ENCODE measurements at places on chromosomes 12 and 14. TPM values are rescaled to one million over a fixed set of nuclear protein-coding genes. Genes with fewer than 3 reads are reported as not detected.

CCDC38 gene
- 0.14 TPM for total RNA-seq

DNA sequence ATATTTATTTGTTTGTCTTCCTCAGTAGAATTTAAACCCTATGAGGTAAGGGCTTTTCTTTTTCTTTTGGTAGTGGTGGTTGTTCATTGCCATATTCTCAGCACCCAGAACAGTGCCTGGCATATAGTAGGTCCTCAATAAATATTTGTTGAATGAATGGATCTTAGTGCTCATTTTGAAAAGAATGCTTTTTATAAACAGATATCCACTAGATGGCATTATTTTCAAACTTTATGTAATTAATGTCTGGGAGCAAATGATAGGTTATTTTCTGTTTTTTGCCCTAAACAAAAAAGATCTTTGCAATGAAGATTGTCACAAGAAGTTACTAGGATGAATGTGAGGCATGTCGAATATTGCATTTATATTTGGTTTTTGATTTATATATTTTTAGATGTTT, 64.1 kb downstream of the RAD51B start:
- DNase-seq, result no peak

- DNase-seq, result no peak
Observed at GRCh38 chr12:108040947-108041346, 88.1 kb upstream of the WSCD2 start.

DNA sequence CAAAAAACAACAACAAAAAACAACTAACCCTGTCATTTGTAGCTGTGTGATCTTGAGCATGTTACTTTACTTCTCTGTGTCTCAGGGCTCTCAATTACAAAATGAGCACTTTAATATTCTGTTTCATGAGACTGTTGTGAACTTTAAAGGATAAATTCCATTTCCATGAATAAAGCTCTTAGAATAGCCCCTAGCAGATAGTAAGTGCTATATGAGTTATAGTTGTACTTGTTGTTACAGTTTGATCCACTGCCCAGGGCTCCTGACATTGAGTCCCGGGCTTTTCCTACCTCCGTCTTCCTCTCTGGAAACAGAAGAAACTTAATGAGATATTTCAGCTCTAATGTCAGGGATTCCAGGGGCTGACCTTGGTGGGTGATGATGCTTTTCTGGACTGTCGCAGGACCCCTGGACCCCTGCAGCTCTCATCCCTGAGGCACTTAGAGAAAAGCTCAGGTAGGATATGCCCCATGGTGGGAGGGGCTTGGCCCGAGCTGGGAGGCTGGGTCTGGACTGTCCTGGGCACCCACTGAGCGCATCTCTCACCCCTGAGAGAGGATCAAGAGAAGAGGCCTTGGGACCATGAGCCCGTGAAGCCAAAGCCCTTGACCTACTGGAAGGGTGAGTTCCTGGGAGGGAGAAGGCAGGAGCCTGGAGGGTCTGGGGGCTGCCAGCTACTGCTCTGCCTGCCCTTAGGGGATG, 5.1 kb downstream of the P3H3 start:
- DNase-seq, result no peak

GRCh38 chr14:90675399-90675798, 140.8 kb downstream of the TTC7B start:
- DNase-seq, result peak; percentile 41

DNA sequence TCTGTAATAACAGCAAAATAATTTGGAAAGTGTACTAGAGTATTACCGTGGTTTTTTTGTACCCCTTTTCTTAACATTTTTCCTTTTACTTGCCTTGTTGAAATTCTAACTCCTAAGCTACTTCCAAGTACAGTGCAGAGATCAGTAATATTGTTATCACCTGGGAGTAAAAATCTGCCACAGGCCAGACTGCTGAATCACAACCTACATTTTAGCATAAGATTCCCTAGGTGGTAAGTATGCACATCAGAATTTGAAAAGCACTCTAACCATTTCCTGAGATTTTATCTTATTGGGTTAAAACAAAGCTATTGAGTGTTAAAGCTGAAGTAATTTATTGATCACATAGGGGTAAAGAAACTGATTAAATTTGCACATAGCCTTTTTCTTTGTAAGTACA, 55.2 kb upstream of the KCNH3 start:
- no peak for DNase-seq

GRCh38 chr14:64439141-64439540, 26.2 kb upstream of the AKAP5 start:
- no peak for DNase-seq

DNA sequence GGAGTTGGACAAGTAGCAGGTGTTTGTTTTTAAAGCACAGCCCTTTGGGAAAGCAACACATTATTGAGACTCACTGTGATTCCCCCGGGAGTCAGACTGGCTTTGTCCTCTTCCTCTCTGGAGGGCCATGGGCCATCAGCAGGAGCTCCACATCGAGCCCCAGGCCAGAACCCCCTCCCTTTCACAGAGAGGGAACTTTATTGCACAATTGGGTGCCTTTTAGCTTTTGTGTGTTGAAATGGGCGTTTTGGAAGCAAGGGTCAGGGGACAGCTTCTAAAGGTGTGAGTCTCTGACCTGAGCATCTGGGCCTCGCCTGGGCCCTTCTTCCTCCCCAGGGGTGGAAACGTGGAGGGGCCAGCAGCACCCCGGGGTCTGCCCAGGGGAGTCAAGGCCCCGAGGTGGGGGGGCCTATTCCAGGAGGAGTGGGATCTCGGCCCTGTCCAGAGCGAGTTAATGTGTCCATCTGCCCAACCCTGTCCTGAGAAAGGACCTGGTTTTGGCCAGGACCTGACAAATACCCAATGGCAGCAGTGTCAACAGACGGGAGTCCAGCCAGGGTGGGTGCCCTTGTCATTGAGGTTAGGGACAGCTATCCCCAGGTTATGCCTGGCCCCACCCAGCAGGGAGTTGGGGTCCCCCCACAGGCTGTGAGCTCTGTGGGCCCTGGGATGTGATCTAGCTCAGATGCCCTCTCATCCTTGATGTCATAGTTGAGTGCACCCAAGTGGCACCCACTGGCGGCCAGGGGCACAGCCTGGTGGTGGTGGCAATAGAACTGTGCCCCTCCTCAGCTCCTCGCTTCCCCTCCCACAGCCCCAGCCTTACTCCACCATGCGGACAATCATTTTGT, 37.1 kb downstream of the SLC8B1 start:
- no peak for DNase-seq

- DNase-seq, result no peak
Observed at GRCh38 chr12:98403936-98404335, 111.5 kb upstream of the TMPO start.

TMEM132D gene
- not detected for total RNA-seq

LRFN5 gene
- total RNA-seq, result 3.1 TPM

TRHDE gene
- 20.1 TPM for total RNA-seq

NGB gene
- not detected for total RNA-seq

DDN gene
- 0.20 TPM for total RNA-seq

DNA sequence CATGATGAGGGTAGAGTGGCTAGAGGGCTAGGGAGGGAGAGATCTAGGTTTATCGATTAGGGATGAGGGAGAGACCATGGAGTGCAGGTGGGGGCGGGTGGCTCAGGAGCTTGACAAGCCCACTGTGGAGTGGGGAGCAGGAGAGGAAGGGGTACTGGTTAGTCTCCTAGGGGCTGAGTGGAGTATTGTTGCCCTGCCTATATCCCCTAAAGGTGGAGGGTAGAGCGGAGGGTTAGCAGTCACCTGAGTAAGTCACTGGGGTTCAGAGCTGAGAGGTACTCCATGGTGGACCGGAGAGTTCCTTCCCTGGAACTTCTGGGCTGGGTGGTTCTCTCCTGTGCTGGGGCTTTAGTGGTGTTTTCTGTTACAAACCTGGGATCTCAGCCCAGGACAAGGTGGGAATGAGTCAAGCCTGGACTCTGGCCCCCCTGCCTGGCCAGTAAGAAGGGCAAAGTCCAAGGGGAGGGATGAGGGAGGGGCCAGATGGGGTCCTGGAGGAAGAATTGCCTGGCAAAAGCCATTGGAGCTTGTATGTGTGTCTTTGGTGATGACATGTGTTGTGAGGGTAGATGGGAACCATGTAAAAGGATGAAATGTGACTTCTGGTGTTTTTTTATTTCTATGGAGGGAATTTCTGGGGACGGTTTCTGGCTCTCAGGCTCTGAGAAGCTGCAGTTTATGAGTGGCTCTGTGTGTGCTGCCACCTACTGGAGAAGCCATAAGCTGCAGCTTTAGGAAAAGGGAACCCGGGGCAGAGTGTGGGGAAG, at the start of gene CIDEB:
CIDEB (minus strand) TSS at position 403 of the 767 bp plus-strand sequence; CDS start at position 284, 119 bp downstream.
- no peak for DNase-seq

GRCh38 chr12:108046650-108047049, 82.4 kb upstream of the WSCD2 start:
- DNase-seq, result no peak

SLC8A3 gene
- total RNA-seq, result 0.80 TPM

DGKA gene
- total RNA-seq, result 16.7 TPM

NRXN3 gene
- total RNA-seq, result 14.9 TPM

- no peak for DNase-seq
Observed at GRCh38 chr12:58363971-58364370, 422.6 kb downstream of the ATP23 start.

GRCh38 chr14:55752580-55753390, 172.8 kb downstream of the KTN1 start:
- no peak for DNase-seq

DNA sequence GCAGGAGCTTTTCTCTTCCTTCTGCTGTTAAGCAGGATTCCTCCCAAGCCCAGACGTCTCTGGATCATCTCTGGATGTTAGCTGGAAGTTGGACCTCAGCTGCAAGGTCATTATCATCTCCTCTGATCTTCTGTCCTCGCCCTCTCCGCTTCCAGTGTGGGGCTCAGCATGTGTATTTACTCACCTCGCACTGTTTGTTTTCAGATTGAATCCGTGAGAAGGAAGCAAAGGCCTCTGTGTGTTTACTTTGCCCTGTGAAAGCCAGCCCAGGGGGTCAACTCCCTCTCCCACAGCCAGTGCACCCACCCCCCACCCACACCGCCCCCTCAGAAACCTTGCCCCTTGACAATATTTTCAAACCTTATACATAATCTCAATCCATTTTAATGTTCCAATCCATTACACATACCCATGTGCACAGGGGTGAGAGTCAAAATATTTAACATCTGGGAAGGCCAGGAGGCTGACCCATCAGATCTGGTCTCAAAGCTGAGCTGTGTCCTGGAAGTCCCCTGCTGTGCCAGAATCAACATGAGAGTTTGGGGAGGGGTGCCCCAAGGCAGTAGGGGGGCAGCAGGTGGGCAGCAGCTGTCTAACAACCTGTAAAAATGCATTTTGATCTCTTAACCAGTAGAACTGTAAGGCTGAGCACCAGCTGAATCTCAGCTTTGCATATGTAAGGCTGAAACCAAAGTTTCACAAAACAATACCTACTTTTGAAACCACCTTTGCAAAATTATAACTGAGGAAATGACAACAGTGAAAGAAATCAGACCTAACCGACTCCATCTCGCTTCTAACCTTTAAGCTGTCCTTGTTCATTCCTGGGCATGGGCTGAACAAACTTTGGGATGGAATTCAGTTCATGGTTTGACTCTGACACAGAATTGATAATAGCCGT, 157.9 kb downstream of the ZNF664 start:
- DNase-seq, result no peak

DNA sequence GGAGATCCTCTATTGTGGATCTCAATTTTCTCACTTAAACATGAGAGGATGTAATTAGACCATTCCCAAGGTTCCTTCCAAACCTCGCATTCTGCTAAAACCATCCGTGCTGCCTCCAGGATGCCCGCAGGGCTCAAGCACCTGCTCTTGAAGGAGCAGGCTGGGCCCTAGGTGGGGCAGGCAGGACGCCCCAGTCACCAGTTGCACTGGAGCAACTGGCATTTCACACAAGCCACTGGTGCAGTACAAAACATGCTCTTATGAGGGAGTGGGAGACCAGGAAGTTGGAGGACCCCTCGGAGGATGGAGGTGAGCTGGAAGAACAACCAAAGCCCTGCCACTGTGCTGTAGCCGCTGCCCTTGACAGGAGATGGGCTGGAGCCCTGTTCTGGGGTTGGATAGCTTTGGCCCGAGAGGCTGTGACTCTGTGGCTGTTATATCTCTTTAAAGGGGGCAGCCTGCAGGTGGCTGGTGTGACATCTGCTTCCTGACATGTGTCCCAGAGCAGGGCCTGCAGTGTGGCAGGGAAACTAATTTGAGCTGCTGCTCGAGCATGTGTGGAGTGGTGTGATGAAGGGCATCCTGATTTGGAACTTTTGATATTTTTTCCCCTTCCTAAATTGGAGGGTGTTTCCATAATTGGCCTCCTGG, 122.2 kb downstream of the CRACR2A start:
- no peak for DNase-seq

DNA sequence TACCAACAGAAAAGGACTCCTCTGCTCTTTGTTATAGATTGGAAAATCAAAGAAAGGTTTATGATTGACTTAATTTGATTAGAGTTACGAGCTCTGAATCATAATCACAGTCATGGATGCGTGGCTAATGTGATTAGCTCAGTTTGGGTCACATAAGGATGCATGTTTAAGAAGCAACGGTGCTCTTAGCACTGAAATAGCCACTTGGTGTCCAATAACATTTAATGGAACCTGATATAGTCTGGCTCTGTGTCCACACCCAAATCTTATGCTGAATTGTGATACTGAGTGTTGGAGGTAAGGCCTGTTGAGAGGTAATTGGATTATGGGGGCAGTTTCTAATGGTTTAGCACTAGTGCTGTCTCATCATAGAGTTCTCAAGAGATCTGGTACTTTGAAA, 501.6 kb downstream of the SLC6A15 start:
- no peak for DNase-seq

- no peak for DNase-seq
Observed at GRCh38 chr14:99268810-99269707, 2.9 kb downstream of the BCL11B start.

- DNase-seq, result no peak
Observed at GRCh38 chr14:49959822-49960408, 67.0 kb downstream of the ARF6 start.

GRCh38 chr12:91065396-91065795, 7.6 kb upstream of the KERA start:
- DNase-seq, result no peak

- DNase-seq, result no peak
Observed at GRCh38 chr12:124749725-124750124, 113.9 kb downstream of the SCARB1 start.

DNA sequence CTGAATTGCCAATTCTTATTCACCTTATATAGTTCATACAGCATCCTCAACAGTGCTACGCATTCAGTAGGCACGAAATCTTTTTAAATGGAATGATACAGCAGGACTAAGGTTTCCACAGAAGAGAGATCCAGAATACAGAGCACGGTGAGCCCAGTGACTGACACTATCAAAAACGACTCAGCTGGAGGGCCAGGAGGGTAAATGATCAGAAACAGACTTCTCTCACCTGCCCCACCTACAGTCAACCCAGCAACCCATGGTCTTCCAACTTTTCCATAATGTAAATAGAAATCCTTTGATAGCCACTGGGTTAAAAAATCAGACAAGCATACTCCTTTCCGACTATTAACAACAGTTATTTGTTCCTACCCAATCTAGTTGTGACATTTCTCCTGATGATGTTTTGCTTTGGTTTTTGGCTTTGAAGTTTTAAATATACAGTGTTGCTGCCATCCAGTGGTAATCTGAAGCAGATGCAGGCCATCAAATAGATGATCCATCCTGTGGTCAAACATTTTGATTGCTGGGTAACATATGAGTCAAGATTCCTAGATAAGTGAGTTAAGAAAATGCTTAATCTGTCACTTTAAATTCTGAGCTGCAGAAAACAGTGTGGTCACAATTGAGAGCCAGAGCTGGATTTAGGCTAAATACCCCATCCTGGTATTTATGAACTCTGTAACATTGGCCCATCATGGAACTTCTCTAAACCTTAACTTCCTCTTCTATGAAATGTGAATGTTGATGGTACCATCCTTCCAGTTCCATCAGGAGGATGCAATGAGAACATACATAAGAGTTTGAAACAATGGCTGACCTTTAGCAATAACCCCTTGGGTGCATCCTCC, 42.0 kb downstream of the GPHB5 start:
- no peak for DNase-seq

Measured in upper lobe of left lung (tissue), 6 donors.